IMR-90 (cell line): ENCODE measurements at places on chromosomes 12 and 14. TPM values are rescaled to one million over a fixed set of nuclear protein-coding genes. Genes with fewer than 3 reads are reported as not detected.

DNAJC22 gene
- 6.7 and 8.1 TPM in 2 replicates for total RNA-seq

LRRK2 gene
- 0.54 and 1.1 TPM in 2 replicates for total RNA-seq

ACSM4 gene
- total RNA-seq, result not detected in 2 replicates

RFLNA gene
- total RNA-seq, result not detected in 2 replicates

KRT1 gene
- not detected in 2 replicates for total RNA-seq

KRT79 gene
- under 0.01 TPM in 1 of 2 replicates, not detected in the other for total RNA-seq

SAMD15 gene
- 1.3 and 1.7 TPM in 2 replicates for total RNA-seq

RND1 gene
- total RNA-seq, result under 0.01 TPM in 1 of 2 replicates, not detected in the other

PMEL gene
- total RNA-seq, result 1.4 and 1.7 TPM in 2 replicates

HPD gene
- total RNA-seq, result 0.18 TPM in 1 of 2 replicates, not detected in the other

CYP27B1 gene
- total RNA-seq, result 0.36 and 0.56 TPM in 2 replicates

- peak; percentile 58 for DNase-seq
These were observed 11.8 kb downstream of the COPS7A start for GRCh38 chr12:6735448-6736191.

DNA sequence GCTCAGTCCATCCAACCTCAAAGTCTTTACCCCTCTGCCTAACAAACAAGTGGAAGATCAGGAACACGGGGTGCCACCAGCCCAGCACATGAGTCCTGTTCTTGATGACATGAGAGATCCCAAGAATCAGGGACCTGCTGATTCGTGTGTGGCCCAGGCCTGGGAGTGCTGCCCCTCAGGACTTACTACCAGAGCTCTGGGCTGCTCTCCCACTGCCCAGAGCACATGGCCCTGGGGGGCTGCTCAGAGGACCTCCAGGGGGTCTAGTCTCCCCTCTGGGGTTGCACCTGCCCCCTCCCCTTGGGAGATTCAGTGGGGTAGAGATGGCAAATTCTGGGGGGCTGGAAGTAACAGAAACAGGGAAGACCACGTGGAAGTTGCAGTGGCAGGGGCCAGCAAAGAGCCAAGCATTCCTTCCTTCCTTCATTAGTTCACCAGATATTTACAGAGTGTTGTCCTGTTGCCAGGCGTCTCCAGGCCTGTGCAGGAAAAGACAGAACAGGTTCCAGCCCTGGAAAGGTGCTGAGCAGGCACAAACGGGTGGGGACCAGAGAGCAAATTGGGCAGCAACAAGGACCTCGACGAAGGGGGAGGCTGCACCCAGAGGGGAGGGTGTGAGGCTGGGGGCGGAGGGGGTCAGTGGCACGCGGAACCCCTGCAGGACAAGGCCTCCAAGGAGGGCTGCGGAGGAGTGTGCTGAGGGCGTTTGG lies 45.1 kb upstream of the MEG3 start:
- no peak for DNase-seq

GRCh38 chr12:92411687-92412086 lies 266.0 kb upstream of the BTG1 start:
- DNase-seq, result no peak

DNA sequence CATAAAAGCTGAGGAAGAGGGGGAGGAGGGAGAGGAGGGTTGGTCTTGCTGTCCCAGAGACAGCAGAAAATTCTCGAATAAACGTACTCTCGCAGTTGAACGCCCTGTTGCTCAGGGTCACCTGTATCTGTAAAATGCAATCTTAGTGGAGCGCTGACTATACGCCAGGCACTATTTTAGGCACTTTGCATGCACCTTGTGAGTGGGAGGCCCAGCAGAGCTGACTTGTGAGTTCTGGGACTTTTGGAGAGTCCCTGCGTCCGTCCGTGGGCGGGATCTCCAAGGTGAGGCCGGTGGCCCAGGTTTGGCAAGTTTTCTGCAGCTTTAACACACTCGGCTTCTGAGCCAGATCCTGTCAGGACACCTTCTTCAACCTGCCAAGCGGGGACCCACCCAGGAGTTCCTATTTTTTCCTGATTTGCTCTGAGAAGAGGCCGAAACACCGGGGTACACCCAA lies 32.5 kb upstream of the PLEKHG6 start:
- DNase-seq, result no peak

DNA sequence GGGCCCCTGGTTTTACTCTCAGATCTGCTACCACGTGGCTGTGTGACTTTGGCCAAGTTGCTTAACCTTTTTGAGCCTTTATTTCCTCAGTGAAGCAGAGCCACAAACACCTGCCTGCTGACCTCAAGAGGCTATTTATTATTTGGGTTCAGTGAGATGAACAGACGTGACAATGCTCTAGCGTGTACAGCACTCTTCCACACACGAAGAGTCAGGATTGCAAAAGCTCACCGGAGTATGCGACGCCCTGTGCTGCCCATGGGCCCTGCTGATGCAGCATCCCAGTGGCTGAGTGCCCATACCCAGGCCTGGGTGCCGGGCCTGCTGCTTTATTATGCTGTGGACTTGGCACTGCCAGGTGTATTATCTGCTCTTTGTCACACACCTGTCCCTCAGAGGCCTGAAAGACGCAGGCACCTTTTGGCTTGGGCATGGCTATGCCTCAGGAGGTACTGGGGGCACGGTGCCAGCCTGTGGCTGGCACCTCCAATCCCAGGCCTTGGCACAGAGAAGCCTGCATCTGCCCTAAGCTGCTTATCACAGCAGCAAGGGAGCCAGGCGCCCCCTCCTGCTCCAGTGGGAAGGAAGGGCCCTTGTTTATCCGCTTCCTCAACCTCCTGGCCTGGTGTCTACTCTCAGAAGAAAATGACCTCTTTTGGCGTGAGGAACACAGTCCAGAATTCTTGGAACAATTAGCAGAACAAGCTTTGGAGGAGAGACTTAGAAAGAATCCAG lies 22.3 kb upstream of the TC2N start:
- DNase-seq, result no peak

DNA sequence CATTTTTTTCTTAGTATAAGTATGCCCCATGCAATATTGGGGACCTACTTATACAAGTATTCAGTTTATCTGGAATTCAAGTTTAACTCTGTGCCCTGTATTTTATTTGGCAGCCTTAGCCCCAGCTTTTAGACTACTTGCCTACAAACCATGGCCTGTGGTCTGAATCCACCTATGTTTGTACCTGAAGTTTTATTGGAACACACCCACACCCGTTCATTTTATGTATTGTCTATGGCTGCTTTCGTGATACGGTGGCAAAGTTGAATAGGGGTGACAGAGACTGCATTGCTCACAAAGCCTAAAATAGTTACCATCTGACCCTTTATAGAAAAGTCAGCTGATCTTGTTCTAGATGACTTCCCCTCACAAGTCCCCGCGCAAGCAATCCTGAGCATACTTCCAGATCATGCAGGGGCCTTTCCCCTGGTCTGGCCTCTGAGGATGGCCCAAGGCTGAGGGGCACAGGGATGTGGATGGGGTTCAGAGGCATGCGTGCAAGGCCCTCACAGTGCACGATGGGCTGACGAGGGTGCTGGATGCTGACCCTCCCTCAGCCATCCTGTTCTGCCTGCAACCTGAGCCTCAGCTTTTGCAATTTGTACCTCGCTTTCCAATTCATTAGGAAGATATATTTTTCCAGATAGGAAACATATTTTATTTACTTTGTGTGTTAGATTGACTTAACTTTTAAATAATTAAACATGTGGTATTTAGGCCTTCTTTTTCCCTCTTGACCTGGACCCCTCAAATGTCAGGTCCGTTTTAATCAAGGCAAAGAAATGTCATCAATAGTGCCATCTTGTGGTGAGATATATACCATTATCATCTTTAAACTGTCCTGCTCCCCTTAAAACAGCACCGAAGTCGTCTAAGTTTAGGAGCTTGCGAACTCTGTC lies 527.3 kb upstream of the CCDC196 start:
- peak; percentile 18 for DNase-seq

- DNase-seq, result peak; percentile 31
These were observed 386.7 kb upstream of the NOVA1 start for GRCh38 chr14:26984311-26985177.

DNA sequence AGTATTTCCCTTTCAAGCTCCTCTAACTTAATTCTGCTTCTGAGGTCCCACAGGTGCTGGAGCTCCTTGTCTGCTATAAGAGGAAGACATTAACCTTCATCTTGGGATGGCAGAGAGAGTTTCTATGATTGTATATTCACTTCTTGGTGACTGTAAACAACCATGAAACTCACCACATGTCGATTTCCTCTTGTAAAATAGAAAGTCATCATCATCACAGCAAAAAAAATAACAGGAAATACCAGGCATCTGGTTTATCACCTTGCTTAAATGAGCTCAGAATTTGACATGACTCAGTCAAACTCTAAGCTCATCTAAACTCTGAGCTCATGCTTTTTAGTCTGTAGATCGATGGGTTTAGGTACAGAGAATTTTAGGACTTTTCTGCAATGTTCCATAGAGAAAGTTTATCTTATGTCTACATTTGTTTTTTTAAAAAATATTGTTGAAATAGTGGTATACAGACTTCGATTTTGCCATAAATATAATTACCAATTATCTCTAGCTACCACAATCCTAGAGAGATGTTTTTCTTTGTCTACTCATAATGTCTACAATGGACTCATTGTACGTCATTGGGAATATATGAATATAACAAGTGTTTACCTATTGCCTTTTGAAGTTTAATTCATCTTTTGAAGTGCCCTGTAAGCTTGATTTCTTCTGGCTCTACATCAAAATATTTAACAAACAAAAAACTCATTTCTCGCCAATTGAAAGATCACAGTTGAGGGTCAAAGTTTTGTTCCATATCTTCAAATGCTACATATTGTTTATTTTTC lies 58.4 kb downstream of the IGF1 start:
- peak; percentile 36 for DNase-seq

DNA sequence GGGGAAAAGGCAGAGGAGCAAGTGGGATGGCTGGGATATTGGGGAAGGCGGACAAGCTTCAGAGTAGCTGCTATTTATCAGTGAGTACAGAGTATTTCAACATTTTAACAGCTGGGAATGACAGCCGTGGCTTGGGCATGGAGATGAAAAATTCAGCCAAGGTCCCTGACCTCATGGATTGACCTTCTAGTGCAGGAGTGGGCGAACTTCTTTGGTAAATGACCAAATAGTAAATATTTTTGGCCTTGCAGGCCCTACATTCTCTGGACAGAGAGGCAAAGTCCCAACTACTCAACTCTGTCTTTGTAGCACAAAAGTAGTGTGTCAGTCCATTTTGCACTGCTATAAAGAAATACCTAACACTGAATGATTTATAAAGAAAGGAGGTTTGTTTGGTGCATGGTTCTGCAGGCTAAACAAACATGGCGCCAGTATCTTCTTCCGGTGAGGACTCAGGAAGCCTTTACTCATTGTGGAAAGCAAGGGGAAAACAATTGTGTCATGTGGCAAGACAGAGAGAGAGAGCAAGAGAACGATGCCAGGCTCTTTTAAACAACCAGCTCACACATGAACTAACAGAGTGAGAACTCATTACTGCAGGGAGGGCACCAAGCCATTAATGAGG lies 33.6 kb downstream of the TMEM233 start:
- no peak for DNase-seq

GRCh38 chr12:109714141-109714912 lies 702 bp downstream of the FAM222A start:
- DNase-seq, result peak; percentile 20

DNA sequence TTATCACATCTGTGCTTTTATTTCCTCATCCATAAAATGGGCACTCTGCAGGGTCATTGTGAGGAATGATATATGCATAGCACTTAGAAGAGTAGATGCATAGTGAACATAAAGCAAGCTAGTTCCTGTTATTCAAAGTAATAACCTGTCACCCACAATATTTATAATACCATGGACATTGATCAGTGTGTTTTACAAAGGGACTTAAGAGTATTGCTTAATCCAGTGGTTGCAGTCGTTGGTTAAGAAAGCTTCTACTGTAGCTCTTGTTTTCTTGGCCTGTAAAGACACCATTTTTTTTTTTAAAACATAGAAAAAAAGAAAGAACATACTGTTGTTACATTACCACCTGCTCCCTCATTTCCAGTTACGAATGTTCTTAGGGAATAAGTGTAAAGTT lies 13.1 kb downstream of the METAP2 start:
- DNase-seq, result no peak

DNA sequence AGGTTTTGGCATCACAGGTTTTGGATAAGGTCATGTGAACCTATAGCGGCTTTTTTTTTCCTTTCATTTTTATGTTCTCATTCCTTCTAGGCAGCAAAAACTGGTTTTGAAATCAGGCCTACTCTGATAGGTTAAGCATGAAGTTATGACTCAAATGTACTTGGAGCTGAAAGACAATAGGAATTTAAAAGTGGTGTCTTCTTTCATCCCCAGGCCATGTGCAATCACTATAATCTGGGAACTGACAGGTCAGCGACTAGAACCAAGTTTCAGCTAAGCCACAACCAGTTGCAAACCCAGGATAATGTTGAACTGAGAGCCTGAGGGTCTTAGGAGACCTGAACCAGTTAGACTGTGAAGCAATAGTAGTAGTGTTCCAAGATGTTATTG lies 74.3 kb downstream of the ANO6 start:
- peak; percentile 88 for DNase-seq

GRCh38 chr12:29396774-29397173 lies 15.8 kb upstream of the ERGIC2 start:
- DNase-seq, result peak; percentile 62

DNA sequence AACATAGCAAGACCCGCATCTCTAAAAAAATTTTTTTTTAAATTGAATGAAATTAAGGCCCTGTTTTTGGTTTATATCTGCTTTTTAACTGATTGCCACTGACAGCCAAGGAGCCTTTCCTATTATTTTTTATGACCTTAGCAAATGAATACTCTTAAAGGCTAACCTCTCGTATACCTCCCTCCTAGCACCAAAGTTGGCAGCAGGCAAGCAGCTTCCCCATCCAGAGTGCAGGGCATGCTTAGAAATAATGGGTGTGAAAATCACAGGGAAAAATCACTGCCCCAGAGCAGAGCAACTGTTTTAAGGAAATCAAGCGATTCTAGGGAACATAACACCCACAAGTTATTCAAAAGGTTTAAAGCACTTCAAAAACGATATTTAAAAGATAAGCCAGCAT lies 20.7 kb downstream of the HAL start:
- DNase-seq, result no peak

GRCh38 chr12:48651681-48652080 lies 30.4 kb downstream of the KANSL2 start:
- DNase-seq, result no peak

- peak; percentile 75 for DNase-seq
These were observed at the start of gene GNG2 for GRCh38 chr14:51860164-51860824. GNG2 (plus strand) TSS chr14:51860612; CDS start chr14:51950679, 90,067 bp downstream.

DNA sequence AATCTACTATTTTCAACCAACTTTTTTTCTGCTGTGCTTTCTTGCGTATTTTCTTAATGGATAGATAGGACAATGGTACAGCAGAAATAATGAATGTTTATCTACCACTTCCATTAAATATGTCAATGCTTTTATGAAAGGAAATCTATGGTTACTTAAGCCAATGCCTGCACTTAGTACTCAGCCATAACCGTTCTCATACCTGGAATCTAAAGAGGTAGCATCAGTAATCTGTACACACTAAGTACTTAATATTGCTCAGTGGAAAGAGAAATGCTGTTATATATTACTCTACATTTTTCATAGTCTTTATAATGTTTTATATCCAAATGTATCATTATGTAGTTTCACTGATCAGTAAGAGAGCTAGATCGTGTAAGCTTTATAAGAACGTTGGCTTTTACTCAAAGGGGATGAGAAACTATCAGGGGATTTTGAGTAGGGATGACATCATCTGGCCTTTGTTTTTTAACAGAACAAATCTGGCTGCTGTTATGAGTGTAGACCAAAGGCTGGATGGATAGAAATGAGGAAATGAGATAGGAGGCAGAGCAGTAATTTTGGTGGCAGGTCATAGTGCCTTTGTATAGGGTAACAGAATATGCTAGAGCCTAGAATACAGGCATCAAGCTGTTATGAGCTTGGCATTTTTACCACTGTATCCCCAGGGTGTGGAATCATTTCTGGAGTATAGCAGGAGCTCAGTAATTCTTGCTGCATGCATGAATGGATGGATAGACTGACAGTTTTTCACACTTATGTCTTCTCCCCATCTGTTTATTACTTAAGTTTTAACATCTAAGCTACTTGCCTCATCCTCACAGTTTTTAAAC lies 34.0 kb downstream of the ALG10B start:
- DNase-seq, result no peak
